GM12878 (cell line): ENCODE measurements at places on chromosomes 12 and 14. TPM values are rescaled to one million over a fixed set of nuclear protein-coding genes. Genes with fewer than 3 reads are reported as not detected.

Gene PTPRQ
- total RNA-seq: not detected in 2 replicates

Gene RBMS2
- total RNA-seq: 7.1 and 7.2 TPM in 2 replicates

Gene FAM186B
- 0.48 and 0.69 TPM in 2 replicates for total RNA-seq

Gene CCDC175
- total RNA-seq: not detected in 2 replicates

Gene KCNH3
- 0.08 and 0.29 TPM in 2 replicates for total RNA-seq

Gene PRH2
- not detected in 2 replicates for total RNA-seq

Gene SSPN
- 0.05 TPM in 1 of 2 replicates, not detected in the other for total RNA-seq

Gene LIN7A
- 0.08 and 0.35 TPM in 2 replicates for total RNA-seq

Gene TAS2R46
- 1.3 TPM in 2 replicates for total RNA-seq

Gene MUCL1
- total RNA-seq: not detected in 2 replicates

Gene TSPAN19
- not detected in 2 replicates for total RNA-seq

Gene ADCK1
- 6.2 and 6.9 TPM in 2 replicates for total RNA-seq

Gene APOLD1
- total RNA-seq: 5.0 and 5.3 TPM in 2 replicates

Gene TMTC1
- 0.69 and 0.93 TPM in 2 replicates for total RNA-seq

Gene ZC2HC1C
- 1.1 and 1.7 TPM in 2 replicates for total RNA-seq

Gene KRT3
- not detected in 2 replicates for total RNA-seq

Gene AKAP6
- total RNA-seq: 5.3 and 5.9 TPM in 2 replicates

GRCh38 chr12:132174839-132175490 lies 30.7 kb downstream of the NOC4L start:
- no peak for DNase-seq

DNA sequence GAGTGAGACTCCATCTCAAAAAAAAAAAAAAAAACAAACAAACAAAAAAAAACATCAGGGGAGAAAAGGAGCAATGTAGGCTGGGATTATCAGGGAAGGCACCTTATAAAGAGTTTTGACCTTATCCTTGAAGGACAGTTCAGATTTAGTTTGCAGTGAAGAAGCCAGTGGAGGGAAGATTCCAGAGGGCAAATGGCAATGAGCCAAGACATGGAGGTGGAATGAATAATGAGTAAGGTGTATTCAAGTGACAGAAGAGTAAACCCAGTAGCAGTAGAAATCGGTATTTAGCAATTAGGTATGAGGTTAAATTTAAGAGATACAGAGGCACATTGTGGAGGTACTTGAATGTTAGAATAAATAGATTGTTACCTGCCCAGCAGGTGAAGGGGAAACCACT lies 2.2 kb upstream of the DUSP16 start:
- DNase-seq: no peak

DNA sequence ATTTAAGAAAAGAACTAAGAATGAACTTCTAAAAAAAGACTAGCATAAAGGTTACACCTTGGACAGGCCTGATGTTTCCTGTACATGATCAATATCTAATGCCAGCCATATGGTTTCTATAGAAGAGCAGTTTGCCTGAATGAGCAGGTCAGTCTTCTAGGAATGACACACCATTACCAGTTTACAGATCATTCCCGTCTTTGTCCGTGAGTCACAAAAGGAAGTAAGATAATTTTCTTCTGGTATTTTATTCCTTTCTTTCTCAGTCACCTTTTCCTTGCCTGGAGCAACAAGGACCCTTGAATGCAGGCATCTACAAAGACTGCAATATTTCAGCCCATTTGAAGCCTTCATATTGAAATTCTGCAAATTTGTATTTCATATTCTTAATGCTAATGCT lies 44.6 kb upstream of the CNTN1 start:
- no peak for DNase-seq

GRCh38 chr14:64500088-64500487 lies 3.5 kb downstream of the ZBTB25 start:
- DNase-seq: no peak

DNA sequence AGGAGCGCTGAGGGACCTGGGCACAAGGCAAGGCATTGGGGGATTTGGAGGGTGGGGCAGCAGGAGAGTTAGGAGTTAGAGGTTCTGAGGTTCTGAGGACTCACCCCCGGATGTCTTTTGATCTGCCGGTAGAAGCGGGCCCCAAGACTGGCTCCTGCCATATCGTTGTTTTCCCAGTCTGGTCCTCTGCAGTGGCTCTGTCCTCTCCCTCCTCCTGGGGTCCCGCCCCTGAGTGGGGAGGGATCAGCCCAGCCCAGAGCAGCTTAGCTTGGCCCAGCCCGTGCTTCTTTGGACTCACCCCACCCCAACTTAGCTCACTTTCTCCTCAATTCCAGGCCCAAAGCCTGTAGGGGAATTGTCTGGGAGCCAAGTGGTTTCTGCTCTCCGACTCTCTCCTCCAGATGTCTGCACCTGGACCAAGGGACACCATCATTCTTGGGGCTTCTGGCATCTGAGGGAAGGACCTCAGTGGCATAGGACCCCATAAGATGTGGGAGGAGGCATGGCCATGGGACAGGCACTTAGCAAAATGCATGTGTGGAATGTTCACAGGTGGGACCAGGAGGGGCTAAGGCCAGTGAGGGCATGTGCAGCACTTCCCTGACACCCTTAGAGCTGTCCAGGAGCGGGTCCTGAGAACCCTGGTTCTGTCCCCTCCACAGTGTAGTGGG lies 7.5 kb downstream of the SHMT2 start:
- DNase-seq: no peak

DNA sequence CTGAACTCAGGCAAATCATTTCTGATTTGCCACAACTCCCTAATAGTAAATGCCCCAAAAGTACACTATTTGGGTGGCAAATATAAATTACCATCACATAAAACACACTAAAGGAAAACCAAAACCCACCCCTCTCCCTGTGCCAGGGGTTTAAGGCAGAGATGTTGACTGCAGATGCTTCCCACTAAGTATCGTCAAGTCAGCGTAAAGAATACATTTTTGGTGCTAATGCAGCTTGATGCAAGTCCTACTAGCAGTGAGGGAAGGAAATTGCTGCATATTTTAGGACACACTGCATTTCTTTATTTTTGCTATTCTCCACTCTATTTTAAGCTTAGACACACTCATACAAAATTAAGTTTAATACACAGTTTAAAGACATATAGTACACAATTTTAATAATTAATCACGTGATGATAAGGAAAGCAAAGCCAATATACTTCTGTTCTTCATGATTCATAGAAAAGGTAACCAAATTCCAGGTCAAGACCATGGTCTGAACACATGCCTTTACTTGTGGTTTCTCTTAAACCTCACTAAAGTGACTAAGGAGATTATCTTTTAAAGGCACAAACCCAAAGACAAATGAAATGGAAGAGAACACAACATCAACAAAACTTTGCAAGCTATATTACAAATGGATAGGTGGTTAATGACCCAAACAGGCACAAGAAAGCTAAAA lies 162.2 kb downstream of the STXBP6 start:
- no peak for DNase-seq

- no peak for DNase-seq
These were observed 5.2 kb downstream of the KRT84 start for GRCh38 chr12:52380271-52380694.

- DNase-seq: no peak
These were observed 17.6 kb upstream of the ZFP36L1 start for GRCh38 chr14:68810173-68811153.

DNA sequence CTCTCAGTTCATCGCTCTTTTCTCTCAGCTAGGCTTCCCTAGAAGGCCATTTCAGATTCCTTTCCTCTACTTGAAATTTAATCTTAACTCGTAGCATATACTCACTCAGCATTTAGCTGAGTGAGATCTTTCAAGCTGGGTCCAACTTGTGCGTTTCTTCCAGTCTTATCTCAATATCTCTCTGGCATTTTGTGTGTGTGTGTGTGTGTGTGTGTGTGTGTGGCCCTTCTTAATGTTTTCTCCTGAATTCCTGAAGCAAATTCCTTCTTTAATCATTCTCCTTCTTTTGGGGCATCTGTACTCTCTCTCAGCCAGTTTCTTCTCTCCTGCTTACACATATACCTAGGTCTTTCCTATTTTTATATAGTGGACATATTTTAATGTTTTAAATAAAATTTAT lies 129.1 kb downstream of the KITLG start:
- no peak for DNase-seq

GRCh38 chr12:67698672-67699581 lies 50.4 kb downstream of the DYRK2 start:
- peak; percentile 98 for DNase-seq

DNA sequence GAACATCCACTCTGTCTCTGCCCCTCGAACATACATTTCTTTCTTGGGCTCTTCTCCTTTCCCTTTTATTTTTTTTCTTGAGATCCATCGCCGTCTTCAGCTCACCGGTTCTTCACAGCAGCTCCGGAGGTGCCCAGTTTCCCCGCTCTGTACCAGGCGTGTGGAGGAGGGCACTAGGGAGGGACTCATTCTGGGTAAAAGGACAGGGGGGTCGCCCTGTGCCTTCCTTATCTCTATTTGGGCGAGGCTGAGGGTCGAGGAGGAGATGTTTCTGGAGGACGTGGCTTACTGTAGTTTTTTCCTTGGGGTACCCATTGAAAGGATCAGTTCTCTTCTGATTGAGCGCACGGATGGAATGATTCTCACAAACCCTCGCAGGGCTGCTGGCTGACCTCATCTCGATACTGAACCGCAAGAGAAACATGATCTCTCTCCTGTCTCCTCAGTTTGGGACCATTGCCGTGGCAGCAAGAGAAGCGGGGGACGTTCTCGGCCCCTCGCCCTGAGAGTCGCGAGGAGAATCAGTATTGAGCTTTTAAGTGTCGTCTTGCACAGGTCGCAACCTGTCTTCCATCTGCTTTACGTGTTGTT lies 386 bp downstream of the LIN52 start:
- DNase-seq: no peak

GRCh38 chr12:4849115-4849541 lies 60.6 kb upstream of the KCNA1 start:
- DNase-seq: no peak

GRCh38 chr12:91968076-91968776 lies 177.4 kb downstream of the BTG1 start:
- no peak for DNase-seq

- no peak for DNase-seq
These were observed 4.7 kb downstream of the FLRT2 start for GRCh38 chr14:85534458-85535293.

DNA sequence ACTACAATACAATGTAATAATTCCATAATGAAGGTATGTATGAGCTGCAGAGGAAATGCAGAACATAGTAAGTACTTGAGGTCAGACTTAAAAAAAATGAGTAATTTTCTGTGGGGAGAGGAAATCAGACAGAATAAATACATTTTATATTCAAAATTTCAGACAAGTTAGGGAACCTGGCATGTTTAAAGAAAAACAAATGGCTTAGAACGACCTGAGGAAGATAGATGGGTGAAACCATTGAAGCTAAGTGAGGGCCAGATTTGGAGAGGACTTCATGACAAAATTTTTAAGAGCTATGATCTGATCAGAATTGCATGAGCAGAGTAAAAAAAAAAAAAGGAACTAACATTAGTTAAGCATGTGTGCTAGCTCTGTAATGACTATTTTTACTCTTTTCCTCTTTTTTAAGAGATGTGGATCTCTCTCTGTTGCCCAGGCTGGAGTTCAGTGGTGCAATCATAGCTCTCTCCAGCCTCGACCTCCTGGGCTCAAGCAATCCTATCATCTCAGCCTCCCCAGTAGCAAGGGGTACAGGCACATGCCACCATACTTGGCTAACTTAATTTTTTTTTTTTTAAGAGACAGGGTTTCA lies 157.6 kb upstream of the PDE3A start:
- no peak for DNase-seq

DNA sequence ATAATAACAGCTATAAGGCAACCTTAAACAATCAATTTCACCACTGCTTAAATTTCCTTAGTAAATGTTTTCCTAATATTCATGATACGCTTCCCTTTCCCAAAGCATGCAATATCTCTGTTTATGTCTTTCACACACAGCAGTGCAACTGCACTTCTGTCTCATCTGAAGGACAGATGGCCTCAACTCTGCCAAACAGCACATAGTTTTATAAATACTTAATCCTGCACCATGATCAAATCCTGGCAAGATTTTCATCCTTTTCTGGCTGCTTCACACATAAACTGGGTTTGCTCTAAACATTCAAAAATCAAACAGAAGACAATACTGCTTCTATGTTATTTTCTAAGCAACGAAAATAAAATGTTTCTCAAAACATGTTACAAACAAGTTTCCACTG lies 266.3 kb downstream of the ITPR2 start:
- DNase-seq: no peak

GRCh38 chr12:120361506-120362208 lies 7.3 kb downstream of the MSI1 start:
- DNase-seq: no peak

DNA sequence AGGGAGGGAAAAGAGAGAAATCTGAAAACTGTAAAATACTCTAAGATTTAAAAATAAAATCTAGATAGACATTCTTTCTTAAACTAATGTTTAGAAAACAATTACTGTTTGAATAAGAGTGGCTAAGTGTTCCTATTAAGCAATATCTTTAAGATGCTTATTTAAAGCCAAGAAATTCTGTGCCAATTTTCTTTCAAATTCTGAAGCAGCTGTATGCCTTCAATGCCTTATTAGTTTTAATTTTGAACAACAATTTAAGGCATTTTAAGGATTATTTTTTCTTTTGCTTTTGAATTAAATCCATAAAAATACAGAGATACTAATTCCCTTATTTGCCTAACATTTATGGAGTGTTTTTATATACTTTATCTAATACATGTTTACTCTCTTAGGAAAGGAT lies 50.3 kb upstream of the KITLG start:
- no peak for DNase-seq

DNA sequence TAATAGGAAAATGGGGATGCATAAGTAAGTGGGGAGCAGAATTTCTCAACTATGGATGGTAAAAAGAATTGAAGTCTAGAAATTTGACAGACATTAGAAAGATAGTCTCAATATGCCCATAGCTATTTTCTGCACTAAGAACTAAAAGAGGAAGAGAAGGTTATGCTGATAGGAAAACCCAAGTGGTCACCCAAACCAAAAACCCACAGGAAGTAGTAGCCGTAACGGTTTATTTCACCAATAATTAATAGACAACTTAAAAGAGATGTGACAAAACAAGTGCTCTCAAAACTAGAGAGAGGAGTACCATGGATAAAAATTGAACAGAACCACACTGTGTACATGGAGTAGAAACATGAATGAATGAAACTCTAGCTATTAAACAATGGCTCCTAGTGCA lies 295.4 kb downstream of the FSCB start:
- no peak for DNase-seq

GRCh38 chr12:22631863-22632463 lies 7.0 kb downstream of the ETNK1 start:
- no peak for DNase-seq

- DNase-seq: no peak
These were observed 4.0 kb downstream of the MYL2 start for GRCh38 chr12:110916295-110916875.

GRCh38 chr14:102831163-102831804 lies 54.0 kb downstream of the TRAF3 start:
- DNase-seq: no peak

- DNase-seq: no peak
These were observed 52.1 kb downstream of the AVPR1A start for GRCh38 chr12:63098851-63099250.

DNA sequence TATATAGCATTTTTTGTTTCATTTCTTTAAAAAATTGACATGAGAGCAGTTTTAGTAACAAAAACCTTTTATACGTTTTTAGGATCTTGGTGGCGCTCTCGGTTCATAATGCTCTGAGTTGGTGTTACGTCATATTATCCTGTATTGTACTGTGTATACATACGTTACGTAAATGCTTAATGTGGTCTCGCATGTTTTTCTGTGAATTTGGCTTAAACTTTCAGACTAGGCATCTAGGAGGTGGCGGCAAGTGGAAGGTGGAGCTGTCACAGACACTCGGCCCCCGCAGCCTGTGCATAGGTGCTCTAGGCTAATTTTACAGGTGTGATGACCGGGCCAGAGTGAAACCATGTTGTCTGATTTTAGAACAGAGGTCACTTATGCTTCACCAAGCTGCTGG lies 60.0 kb downstream of the PPP2R5C start:
- DNase-seq: no peak
